HFF-Myc (cell line): ENCODE measurements at places on chromosomes 11 and 22.

- DNase-seq = no peak
Measured at GRCh38 chr11:16788141-16789062, 50.0 kb downstream of the C11orf58 start.

DNA sequence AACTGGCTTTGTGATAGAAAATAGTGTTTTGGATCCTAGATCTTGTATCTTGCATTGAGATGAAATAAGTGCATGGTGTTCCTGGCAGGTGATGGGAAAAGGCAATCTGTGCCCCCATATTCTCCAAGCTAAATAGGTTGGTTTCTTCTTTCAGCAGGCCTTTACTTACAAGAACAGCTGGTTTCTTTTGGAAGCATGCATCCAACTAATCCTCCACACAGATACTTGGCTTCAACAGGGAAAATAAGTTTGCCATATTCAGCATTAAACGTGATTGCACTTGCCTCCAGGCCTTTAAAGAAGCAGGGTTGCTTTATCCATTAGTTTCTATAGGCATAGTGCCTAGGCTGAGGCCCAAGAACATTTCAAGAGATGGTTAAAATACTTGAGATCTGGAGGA is 59.9 kb downstream of the APIP start:
- DNase-seq = no peak

GRCh38 chr22:45963821-45964220 is 13.1 kb downstream of the WNT7B start:
- DNase-seq = no peak

DNA sequence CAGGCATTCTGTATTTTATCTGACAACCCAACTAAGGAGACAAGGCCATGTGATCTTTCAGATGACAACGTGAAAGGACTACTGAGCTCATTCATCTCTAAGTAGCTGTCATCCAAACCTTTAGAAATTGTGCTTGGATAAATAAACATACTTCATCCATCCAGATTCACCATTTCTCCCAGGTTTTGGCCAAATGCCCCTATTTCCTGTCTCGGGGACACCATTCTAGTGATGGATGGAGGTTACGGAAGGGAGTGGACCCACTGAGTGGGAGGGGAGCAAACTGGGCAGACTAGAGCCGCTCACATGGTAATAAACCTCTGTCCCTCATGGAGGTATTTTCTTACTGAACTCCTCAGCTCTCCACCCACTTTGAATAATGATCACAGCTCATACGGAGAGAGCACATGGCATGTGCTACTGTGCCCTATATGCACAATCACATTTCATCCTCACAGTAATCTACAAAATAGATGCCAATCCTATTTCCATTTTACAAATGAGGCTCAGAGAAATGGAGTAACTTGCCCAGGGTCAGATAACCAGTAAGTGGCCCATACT is 114.4 kb downstream of the SLC1A2 start:
- no peak for DNase-seq

DNA sequence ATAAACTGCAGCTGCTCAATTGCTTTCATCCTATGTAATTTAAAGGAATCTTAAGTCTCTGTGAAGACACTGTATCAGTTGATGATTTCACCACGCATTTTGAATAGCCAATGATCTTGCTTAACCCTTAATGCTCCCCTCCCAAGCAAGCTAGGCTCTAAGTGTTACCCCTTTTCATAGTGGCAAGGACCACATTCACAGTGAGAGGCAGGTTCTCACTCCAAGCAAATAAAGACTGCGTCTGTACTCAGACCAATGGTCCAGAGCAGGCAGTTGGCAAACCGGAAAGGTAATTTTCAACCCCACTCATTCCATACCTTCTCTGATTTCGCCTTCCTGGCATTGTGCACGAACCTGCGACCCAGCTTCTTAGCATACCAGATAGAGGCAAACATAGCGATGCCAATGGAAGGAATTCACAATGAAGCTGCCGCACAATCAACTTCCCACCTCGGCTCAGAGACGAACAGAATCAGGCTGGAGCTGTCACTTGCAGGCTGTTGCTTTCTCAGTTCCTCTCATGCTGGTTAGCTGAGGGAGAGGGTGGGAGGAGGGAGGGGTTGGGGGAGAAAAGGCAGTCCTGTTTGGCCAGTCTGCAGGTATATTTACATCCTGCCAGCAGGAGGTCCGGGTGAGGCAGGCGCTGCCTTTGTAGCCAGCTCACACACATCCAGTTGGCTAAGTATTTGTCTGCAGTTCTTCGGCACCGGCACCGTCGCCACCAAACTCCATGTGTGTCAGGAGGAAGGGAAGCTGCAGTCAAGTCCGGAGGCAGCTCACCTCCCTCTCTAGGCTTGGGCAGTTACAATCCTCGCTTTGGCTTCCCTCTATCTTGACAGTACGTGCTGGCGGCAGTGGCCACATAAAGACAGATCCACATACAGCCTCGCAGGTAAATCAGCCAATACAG is 1151.2 kb upstream of the CCDC90B start:
- no peak for DNase-seq

- no peak for DNase-seq
Measured at GRCh38 chr11:16418428-16419097, 62.2 kb upstream of the SOX6 start.

- DNase-seq = no peak
Measured at GRCh38 chr22:50326225-50326955, 422 bp downstream of the DENND6B start.

- no peak for DNase-seq
Measured at GRCh38 chr11:122007601-122008071, 108.4 kb downstream of the BLID start.

DNA sequence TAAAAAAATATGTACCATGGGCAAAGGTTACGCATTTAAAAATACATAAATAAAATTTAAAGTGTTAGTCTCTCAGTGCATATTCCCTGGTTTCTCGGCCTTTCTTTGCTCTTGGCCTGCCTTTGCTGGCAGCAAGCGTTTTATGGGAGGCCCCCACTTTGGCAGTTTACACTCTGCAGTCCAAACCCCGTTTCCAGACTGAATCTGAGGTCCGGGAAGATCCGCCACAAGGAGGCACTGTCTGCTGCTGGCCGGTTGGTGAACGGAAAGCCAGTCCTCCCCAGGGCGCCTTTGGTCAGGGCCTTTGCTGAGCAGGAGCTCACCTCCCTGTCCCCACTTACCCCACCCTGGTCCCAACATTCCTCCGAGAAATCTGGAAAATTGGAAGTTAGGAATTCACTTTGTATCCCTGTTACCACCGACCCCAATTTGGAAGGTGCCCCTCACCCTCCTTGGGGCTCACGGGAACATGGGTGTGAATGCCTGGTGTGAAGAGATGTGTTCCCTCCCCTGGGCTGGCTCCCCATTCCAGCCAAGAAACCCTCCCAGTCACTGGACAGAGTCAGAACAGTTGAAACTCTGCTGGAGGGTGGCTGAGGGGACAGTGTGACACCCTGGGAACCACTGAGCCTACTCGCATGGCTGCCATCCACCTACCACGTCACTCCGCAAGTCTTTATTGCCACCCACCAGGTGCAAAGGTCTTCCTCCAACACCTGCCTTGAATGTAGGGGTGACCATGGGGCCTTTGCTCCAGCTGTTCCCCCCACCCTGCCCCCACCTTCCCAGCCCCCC is 9.4 kb upstream of the SF1 start:
- DNase-seq = no peak

DNA sequence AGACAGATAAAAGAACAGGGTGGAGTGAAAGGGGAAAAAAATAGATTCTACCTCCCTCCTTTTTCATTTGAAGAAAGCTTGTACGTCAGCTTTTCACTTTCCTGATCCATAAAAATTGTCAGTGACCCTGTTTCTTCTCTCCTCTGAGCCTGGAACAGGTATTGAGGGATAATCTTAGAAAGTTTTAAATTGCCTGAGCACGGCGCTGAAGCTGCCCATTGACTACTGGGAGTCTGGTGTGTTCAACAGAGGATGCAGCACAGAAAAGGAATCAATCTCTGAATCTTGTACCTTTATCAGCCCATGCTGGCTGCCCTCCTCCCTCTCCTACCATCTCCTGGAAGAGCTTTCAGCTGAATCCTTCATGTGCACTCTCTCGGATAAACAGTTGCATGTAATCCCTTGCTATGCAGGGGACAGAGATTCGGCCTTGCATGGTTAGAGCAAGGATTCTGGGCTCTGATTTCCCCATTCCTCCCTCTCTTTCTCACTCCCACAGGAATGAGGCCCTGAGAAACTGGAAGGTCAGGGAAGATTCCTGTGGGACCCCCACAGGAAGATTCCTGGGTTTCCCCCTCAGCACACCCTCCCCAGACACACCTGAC is 162.4 kb upstream of the SYN3 start:
- DNase-seq = no peak

- peak; percentile 82 for DNase-seq
Measured at GRCh38 chr11:17314232-17314547, 37.4 kb upstream of the NCR3LG1 start.

DNA sequence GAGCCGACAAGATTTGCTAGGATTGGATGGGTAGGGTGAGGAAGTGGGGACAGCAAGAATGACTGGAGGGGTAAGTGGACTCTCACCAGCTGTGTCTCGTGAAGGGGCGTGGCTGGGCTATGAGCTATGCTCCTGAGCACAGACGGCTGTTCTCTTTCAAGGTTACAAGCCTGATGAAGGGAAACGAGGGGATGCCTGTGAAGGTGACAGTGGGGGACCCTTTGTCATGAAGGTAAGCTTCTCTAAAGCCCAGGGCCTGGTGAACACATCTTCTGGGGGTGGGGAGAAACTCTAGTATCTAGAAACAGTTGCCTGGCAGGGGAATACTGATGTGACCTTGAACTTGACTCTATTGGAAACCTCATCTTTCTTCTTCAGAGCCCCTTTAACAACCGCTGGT is 19.9 kb downstream of the F2 start:
- DNase-seq = no peak
